ENCODE measurements at places on chromosomes 11 and 22.

- peak; percentile 34 for ATAC-seq
Measured at GRCh38 chr11:74417860-74418508, 19.8 kb upstream of the PGM2L1 start.

- no peak for ATAC-seq
Measured at GRCh38 chr11:69874984-69875624, 55.9 kb upstream of the FGF3 start.

DNA sequence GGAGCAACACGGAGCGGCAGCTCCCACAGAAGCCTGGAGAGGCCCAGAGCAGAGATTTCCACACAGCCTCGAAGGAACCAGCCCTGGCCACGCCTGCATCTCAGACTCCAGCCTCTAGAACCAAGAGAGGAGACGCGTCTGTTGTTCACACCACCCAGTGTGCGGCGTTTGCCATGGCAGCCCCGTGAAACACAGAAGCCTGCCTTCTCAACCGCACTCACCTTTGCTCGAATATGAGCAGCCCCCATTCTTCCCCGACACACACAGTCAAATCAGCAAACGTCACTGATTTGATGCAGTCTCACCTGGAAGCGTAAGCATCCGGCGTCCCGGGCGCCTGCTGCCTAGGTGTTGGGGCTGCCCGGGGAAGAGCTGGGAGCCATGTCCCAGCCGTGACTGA is 14.2 kb upstream of the TALDO1 start:
- ATAC-seq = no peak

GRCh38 chr11:67344264-67344663 is 9.1 kb downstream of the POLD4 start:
- ATAC-seq = peak; percentile 83

- ATAC-seq = no peak
Measured at GRCh38 chr11:122853971-122854446, 15.7 kb downstream of the CRTAM start.

DNA sequence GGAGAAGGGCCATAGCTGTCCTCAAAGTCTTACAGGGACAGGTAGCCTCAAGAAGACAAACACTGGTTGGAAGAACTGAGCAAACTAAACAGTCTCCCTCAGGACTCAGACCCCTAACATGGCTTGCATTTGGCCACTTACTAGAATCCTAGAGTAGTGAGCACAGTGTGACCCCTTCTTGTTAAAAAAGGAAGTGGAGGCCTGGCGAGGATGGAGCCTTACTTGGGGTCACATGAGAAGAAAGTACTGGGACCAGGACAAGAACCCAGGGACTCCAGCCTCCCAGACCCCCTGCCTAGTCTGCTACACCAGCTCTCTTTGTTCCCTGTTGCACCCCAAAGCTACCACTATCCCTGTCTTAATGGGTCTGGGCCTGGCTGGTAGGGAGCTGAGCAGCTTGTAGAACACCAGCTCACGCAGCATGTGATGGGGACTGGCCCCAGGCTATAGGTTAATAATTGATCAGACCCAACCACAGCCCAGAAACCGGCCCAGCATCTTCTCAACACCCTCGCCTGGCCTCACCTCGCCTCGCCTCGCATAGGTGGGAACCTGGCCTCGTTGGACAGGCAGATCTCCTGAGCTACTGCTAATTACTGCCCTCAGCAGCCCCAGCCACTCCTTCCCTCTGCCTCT is 17.6 kb downstream of the DGAT2 start:
- no peak for ATAC-seq

GRCh38 chr11:116454951-116455350 is 317.8 kb downstream of the BUD13 start:
- ATAC-seq = no peak

GRCh38 chr22:42033263-42034181 is 34.9 kb downstream of the WBP2NL start:
- no peak for ATAC-seq

DNA sequence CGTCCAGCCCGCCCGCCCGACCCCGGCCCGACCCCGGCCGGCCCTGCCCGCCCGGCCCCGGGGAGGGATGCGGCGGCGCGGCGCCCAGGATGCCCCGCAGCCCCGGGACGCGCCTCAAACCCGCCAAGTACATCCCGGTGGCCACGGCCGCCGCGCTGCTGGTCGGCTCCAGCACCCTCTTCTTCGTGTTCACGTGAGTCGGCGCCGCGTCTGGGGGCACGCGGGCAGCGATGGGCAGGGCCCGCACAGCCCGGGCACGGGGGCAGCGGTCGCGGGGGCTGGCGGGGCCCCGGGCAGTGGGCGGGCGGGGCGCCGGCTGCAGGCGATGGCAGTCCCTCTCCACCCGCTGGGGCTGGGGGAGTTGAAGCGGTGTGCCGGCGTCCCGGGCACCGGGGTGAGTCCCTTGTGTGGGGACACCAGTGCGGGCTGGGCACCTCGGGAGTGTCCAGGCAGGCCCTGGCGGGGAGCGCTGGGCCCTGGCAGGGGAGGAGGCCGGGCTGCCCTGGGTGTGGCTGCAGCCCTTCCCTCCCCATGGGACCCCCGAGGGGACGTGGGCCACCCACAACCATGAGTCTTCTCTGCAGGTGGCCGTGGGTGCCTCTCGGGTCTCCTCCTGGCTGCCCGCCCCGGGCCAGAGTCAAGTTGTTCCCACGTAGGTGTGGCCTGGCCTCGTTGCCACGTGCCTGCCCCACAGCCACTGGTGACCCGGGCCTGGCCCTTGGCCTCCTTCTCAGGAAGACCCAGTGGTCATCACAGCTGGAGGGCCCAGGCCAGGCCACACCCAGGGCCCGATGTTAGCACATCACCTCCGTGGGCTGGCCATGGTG is 468 bp downstream of the ZDHHC8 start:
- ATAC-seq = peak; percentile 0

DNA sequence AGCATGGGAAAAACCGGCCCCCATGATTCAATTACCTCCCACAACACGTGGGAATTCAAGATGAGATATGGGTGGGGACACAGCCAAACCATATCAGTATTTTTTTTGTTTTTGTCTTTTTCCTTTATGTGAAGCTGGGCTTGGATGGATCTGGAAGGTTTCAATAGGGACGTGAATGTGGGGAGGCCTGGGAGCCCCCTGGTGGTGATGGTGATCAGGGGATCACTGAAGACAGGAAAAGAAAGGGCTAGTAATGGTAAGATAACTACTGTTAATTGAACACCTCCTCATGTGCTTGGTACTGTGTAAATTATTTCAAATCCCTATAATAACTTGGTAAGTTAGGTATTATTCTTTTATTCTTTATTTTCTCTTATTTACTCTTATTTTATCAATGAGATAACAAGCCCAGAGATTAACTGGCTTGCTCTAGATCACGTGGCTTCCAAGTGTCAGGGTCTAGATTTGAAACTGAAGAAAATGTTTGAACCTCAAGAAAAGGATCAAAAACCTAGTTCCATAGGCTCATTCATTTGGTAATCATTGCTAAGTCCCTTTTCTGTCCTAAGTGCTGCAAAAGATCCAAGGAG is 364.2 kb downstream of the TENM4 start:
- ATAC-seq = no peak

- ATAC-seq = no peak
Measured at GRCh38 chr22:45968003-45968650, 8.8 kb downstream of the WNT7B start.
